Transverse colon (tissue), 4 donors: ENCODE measurements at places on chromosomes 12 and 14.

- no peak for DNase-seq
These were observed 57.4 kb upstream of the LRFN5 start for GRCh38 chr14:41549282-41549681.

GRCh38 chr12:8742501-8742900, 44.7 kb downstream of the RIMKLB start:
- no peak for DNase-seq

GRCh38 chr14:75450381-75451276, 22.8 kb downstream of the JDP2 start:
- DNase-seq, result peak; percentile 78

DNA sequence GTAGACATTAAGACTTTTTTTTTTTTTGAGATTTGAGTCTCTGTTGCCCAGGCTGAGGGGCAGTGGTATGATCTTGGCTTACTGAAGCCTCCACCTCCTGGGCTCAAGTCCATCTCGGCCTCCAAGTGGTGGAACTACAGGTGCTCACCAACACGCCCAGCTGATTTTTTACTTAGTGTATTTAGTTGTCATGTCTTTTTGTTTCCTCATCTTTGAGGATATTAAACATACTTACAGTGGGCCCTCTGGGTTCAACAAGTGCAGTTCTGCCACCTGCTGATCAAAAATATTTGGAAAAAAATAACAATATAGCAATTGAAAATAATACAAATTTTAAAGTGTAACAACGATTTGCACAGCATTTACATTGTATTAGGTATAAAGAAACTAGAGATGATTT, 4.4 kb upstream of the B4GALNT1 start:
- DNase-seq, result no peak

DNA sequence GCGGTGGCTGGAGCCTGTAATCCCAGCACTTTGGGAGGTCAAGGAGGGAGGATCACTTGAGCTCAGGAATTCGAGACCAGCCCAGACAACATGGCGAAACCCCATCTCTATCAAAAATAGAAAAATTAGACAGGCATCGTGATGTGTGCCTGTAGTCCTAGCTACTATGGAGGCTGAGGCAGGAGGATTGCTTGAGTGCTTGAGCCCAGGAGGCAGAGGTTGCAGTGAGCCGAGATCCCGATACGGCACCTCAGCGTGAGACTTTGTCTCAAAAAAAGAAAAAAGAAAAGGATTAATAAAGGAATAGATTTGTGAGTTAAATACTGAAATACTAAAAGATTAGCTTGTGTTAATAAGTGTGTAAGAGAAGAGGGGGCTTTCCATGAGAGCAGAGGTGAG, 29.4 kb downstream of the RPGRIP1 start:
- DNase-seq, result no peak

GRCh38 chr14:24075485-24076301, 4.3 kb downstream of the CPNE6 start:
- DNase-seq, result no peak

- DNase-seq, result no peak
These were observed 390.0 kb downstream of the EGLN3 start for GRCh38 chr14:33560718-33561431.

DNA sequence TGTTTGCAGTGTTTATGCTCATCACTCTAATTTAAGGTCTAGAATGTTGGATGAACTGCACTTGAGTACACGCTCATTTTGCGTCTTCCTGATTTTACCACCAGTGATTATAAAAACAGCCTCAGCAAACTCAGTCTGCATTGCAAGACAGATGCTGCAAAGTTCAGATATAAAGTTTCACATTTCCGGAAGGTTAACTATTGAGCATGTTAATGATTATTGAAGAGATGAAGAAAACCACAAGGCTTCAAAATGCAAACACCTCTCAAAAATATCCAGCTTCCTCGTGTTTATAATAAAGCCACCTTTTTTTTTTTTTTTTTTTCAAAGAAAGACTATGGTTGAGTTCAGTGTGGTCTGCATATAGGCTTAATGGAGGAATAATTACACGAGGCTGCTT, 92.1 kb upstream of the BMP4 start:
- DNase-seq, result no peak

DNA sequence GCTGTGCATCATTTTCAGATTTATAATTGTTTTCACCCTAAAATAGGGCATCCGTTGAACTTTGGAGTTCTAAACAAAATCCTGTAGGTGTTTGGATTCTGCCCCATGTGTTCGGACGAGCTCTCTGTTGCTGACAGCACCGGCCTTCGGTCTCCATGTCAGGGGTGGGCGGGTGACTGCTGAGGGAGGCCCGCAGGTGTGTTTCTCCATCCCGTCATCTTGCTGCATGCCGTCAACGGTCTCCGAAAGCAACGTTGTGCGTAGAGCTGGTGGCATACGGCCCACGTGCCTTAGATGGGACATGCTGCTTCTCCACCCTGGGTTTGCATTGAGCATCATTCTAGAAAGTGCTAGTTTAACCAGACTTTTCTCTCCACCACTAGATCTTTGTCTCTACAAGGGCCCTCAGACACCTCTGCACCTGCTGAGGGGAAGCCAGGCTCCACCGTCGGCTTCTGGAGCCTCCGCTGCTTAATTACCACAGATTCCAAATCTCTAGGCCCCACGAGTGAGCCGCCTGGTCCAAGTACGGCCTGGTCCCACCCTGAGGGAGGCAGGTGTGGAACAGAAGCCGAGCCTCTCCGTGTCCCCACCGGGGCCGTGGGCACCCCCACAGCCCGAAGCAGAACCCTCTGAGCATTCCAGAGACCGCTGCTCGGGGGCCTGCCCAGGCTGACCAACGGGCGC, 15.7 kb upstream of the AMN start:
- no peak for DNase-seq

DNA sequence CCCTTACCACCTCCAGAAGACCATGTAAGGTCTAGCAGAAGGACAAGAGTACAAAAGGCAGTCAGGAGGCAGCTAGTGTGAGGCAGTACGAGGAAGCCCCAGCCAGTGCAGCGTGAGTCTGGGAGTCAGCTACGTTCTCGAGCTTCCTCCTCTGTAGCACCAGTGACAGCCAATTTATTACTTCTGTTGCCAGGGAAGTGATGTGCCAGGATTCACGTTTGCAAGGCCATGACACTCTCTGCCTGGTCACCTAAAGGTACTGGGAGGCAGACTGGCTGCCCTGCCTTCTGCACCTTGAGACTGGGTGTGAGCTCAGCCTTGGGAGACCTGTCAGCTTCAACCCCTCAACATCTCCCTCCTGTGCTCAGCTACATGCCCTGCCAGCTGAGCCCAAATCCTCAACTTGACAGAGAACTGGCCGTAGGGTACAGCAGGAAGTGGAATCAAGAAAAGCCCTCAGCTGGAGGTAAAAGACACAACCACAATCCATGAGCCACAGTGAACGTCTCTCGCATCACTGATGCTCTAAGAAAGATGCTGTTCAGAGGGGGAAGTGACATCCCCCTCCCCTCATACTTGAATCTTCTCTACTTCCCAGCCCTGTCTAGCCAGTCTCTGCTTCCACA, 182.5 kb upstream of the RGS6 start:
- no peak for DNase-seq

- DNase-seq, result no peak
These were observed 148.7 kb upstream of the KRR1 start for GRCh38 chr12:75660107-75660530.
